NCI-H1105 (cell line): ENCODE measurements at places on chromosomes 6 and 20.

- DNase-seq, result no peak
These were observed 326.7 kb upstream of the NOX3 start for GRCh38 chr6:155782320-155782731.

GRCh38 chr6:5723841-5724691 is 282.7 kb downstream of the NRN1 start:
- DNase-seq, result no peak

DNA sequence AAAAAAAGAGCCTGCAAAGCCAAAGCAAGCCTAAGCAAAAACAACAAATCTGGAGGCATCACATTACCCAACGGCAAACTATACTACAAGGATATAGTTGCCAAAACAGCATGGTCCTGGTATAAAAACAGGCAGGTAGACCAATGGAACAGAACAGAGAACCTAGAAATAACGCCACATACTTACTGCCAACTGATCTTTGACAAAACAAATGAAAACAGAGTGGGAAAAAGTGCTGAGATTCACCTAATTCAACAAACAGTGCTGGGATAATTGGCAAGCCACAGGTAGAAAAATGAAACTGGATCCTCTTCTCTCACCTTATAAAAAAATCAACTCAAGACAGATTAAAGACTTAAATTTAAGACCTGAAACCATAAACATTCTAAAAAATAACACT is 291.8 kb downstream of the RNGTT start:
- no peak for DNase-seq

- peak; percentile 89 for DNase-seq
These were observed 38.9 kb upstream of the PMEPA1 start for GRCh38 chr20:57748601-57749130.

- no peak for DNase-seq
These were observed 140.3 kb downstream of the COL12A1 start for GRCh38 chr6:75065523-75065922.

DNA sequence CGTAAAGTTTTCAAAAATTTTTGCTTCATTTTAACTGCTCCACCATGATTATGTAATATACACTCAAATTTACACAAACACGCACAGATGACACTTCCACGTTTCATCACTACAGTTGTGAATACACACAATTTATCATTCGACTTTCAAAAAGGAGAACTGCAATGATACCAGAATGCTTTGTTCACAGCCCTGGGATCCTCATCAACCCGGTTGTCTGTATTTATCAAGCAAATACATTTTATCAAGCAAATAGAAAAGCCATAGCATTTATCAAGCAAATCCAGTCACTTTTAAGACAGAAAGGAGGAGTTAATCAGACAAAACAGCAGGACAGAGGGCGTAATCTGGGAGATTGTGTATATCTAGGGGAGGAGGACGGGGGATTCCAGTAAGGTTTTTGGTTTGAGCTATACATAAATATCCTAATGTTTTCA is 20.3 kb upstream of the ABT1 start:
- no peak for DNase-seq

DNA sequence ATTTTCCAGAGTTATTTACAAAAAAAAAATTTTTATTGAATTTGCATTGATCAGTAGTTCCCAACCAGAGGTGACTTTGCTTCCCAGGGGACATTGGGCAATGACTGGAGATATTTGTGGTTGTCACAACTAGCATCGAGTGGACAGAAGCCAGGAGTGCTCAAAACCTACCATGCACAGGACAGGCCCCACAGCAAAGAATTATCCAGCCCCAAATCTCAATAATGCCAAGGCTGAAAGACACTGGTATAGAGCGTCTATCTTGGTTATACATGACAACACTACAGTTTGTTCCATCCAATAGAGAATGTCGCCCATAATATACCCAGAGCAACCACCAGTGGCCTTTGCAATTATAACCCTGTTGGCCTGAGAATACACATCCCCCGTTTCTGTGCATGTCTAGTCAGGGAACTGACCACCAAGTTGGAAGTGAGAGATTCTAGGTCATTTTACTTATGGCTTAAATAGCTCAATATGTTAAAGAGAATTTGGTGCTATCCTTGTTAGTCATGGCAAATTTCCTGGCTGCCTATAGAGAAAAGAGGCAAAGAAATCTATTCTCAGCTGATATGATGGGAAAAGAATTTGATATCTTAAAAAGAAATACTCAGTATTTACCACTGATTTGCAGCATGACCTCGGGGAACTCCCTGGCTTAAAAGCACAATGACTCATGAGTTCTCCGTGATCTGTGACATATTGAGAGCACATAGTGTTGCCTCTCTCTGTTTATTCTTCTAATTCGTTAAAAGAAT is 76.0 kb upstream of the ADTRP start:
- no peak for DNase-seq
